Adipocyte (in vitro differentiated cells): ENCODE measurements at places on chromosomes 3 and 15.

GRCh38 chr15:96406701-96407100, 76.2 kb downstream of the NR2F2 start:
- DNase-seq: no peak

DNA sequence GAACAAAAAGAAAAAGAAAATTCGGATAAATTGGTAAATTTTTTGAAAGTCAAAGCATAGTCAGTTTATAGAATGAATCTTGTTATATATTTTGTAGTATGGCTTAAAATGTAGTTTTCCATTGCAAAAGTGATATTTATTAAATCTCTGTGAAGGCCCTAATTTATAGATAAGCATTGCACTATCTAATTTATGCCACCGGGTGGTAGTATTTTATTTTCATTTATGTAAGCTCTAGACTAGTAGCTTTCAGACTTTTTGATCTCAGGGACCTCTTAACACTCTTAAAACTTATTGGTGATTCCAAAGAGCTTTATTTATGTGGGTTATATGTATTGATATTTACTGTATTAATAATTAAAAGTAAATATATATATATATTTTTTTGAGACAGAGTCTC, 133.9 kb upstream of the LRRFIP2 start:
- peak; percentile 73 for DNase-seq

DNA sequence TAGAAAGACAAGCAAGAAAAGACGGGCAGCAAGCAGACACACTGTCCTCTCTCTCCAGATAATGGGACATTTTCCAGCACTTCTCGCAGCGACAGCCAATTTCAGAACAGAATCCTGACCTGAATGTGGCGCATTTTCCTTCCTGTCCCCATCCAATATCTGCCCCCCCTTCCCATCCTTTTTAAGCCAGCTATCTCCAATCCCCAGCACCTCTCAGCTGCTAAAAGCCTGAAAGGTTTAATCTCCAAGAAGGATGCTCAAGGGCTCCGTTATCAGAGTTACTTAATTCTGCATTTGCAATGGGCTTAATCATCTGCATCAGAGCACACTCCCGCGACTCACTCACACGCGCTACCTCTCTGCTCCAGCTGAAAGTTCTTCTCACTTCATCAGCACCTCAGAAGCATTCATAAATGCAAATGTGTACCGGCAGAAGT, 50.5 kb downstream of the SRGAP3 start:
- DNase-seq: no peak

DNA sequence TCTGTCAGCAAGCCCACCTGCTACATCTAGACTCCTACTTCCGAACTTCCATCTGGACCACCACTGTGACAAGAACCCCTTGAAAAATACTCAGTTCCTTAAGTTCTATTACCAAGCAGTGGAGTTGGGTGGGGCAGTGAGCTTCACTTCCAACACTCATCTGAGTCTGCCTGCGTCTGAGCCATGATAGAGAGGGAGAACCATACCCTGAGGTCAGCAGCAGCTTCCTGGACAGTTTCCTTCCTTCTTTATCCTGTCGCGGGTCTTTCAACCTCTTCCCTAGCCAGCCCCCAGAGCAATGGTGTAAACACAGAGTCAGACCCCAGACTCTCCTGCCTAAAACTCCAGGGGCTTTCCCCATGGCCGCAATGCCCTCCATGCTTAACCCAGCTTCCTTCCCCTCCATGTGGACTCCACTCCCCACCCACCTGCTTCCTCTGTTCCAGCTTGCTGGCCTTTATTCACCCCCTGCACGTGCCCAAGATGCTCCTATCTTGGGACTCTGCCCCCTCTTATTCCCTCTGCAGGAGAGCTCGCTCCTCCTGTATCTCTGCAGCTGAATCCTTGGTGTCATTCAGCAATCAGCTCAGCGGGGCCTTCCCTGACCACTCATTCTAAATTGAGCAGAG, 211.2 kb downstream of the SHQ1 start:
- no peak for DNase-seq

DNA sequence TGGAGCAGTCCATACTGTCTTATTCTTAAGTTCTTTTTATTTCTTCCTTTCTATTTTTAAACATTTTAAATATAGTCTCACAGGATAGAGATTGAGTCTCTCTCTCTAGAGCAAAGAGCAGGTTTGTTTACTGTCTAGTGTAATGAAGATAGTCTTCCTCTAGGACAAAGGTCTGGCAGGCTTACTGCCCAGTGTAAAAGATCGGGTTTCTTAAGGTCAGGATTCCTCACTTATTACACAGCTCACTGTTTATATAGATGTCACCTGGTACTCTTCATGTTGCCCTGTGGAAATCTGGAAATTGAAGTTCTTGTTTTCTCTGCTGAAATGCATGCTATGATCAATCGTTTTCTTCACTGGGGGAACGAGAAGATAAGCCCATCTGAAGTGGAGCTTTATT, 76.0 kb downstream of the ZBBX start:
- DNase-seq: no peak

- no peak for DNase-seq
Observed at GRCh38 chr3:111392894-111393398, 149.1 kb upstream of the CD96 start.

DNA sequence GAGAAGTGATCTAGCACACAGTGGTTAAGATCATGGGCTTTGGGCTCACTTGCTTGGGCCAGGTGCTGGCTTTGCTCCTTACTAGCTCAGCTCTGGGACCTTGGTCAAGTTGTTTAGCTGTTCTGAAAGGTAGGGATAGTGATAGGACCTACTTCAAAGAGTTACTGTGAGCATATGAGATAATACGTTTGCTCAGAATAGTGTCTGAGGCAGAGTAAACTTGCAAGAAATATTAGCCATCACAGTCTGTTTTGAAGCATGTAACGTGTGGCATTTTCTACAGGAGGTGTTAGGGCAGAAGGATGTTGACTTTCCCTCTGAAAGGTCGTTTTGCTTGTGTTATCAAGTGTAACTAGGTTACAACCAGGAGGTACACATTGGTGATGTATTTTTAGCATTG, 34.5 kb upstream of the NFKBIZ start:
- DNase-seq: no peak

GRCh38 chr3:42988097-42988496, 9.0 kb downstream of the GASK1A start:
- DNase-seq: no peak

DNA sequence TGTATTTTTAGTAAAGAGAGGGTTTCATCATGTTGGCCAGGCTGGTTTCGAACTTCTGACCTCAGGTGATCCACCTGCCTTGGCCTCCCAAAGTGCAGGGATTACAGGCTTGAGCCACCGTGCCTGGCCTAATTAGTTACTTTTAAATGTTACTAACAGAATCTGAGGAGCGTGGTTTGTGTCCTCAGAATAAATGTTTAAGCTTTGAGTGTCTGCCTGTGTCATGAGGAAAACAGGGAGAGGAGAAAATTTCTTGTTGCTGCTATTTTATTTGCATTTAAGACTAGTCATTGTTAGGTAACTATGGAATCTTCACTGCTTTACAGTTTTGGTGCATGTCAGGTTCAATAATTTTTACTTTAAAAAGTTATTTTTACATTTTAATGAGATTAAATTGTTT, 68.8 kb downstream of the TCF12 start:
- no peak for DNase-seq

GRCh38 chr3:106381939-106382335, 513.1 kb upstream of the CBLB start:
- no peak for DNase-seq

DNA sequence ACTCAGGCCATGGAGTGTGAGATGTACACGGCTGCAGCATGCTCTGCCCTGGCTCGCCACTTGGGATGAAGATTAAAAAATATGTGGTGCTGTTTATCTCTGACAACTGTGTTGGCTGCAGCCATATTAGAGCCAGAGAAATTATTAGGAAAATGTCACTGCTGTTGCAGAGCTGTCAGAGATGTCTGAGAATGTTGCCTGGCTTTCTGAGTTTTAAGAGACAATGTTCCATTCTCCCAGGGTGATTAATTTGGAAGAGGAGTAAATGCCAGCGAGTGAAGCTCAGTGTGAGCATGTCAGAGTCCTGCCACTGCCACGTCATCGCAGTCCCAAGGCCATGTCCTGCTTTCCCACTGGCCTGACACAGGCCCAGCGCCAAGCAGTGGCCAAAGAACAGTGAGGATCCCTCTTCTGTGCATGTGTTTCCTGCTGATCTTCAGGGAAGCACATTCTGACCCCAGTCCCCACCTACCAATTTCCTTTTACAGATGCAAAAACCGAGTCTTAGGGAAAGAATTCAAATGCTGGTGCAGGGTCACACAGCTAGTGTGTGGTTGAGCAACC, 370.9 kb downstream of the GABRG3 start:
- DNase-seq: no peak

DNA sequence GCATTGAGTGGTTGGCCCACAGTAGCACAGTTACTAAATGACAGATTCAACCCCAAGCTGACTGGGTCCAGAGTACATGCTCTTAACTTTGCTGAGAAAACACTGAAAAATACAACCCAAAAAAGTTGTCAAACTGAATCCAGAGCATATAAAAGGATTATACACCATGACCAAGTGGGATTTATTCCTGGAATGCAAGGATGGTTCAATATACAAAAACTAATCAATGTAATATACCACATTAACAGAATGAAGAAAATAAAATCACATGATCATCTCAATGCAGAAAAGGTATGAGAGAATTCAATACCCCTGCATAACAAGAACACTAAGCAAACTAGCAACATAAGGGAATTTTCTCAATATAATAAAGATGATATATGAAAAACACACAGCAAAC, 98.5 kb downstream of the STAG1 start:
- no peak for DNase-seq

DNA sequence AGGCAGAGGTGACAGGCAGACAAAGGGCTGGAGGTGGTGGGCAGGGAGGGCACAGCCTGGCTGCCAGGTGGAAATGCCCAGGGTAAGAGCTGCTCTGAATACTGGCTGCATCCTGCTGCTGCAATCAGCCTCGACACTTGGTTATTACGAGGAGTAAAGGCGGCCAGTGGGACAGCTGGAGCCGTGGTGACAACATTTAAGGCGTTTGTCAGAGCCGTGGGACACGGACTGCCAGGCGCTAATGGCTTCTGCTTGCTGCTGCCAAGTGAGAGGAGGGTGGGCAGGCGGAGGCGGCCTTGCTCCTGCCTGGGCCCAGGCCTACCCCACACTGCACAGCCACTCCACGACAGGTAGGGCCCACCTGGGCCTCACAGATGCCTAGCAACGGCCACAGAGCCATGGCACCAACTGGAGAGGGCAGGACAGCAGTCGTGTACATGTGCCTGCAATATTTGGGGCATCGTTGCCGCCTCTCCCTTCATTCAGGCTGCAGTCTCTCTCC, 49.2 kb upstream of the TMEM115 start:
- no peak for DNase-seq

DNA sequence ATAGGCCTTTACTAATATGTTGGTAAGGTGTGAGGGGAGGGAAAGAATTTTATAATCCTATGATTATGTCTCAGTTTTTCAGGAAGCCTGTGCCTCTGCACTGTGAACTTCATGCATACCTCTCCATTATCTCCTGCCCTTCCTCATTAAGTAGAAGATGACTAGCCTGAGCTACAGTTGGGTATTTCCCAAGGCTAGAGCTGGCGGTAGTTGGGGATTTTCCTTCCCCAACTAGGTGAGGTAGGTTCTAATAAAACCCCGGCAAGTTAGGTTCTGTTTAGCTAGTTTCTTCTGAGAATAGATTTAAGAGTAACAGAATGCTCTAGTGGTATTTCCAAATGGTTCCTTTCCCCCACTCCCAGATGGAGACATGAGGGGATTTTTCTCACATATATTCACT, 414.5 kb downstream of the GRM7 start:
- no peak for DNase-seq

- peak; percentile 91 for DNase-seq
Observed at GRCh38 chr3:187062526-187063177, 76.6 kb downstream of the RPL39L start.

DNA sequence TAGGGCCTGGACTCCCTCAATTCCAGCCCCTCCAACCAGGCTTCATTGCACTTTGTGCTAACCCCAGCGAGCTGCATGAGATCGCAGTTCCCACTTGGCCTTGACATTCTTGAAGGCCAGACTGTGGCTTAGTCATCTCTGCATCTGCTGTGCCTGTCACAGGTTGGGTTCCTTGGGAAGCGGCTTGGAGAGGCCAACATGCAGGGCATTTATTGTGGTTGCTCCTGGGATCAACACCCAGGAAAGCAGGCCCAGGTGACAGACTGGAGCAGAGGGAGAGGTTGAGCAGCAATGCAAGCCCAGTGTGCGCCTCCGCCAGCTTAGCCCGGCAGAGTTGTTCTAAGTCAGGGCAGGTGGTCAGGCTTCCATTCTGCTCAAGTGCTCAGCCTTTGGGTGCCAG, 10.5 kb downstream of the ABCF3 start:
- no peak for DNase-seq

DNA sequence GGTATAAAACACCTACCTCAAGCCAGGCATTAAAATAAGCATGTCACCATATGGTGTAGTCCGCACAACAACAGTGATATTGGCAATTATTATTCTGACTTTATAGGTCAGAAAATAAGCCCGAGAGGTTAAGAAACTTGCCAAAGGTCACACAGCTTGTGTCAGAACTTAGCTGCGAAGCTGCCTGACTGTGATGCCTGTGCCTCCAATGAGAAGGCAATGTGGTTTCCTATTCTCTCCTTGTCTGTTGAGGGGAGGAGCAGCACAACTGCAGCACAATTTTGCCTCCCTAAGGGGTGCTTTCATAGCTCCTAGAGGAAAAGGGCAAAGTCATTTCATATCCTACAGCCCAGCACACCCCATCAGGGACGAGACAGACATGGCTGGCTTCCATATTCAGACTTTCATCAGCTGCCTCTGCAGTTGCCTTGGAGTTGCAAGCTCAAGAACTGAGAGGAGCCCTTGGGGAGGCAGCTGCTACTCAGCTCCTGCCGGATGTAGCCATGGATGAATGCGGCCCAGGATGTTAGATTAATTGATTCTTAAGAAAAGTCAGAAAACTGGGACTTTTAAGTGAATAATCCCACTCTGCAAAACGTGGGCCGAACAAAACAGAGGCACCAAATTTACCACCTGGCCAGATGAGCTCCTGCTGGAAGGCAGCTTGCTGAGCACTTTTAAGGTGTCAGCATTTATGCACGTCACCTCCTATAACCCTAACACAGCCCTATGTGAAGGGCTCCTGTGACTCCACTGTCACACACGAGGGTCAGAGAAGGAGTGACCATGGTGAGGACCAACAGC, 38.5 kb downstream of the MYO5C start:
- peak; percentile 21 for DNase-seq

GRCh38 chr3:115989684-115990421, 366.5 kb downstream of the GAP43 start:
- peak; percentile 74 for DNase-seq

DNA sequence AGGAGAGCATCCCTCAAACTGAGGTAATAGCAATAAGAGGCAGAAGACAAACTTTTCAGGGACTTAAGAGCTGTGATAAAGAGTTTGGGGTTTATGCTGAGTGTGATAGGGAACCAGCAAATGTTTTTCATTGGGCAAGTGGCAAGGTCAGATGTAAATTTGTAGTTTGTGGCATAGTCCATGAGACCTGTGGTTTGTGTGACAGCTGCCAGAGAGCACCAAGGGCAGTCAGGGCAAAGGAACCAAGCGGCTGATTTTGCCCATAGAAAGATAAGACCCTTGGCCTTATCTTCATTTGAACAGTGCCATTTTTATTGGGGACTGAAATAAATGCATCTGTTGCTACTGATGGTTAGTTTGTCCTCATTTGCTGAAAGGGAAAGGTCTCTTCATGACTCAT, 220.3 kb downstream of the LRRN1 start:
- no peak for DNase-seq

- DNase-seq: no peak
Observed at GRCh38 chr3:68072062-68072461, 417.6 kb upstream of the SUCLG2 start.
